Activated CD4-positive, alpha-beta T cell treated with anti-CD3 and anti-CD28 coated beads, Interleukin-10, Interleukin-2, amounts not matched to agents 100 ng/mL and 50 ng/mL, durations not matched to agents 16 hours and 8 hours (primary cell): ENCODE measurements at places on chromosomes 7 and 10.

- DNase-seq, result no peak
Measured at GRCh38 chr7:45589061-45589460, 14.9 kb downstream of the ADCY1 start.

GRCh38 chr10:44032216-44032615 is 352.7 kb downstream of the CXCL12 start:
- DNase-seq, result no peak

- no peak for DNase-seq
Measured at GRCh38 chr7:107179326-107180164, 10.7 kb downstream of the HBP1 start.

GRCh38 chr10:129033340-129033739 is 433.7 kb upstream of the MGMT start:
- DNase-seq, result no peak

GRCh38 chr10:31143331-31143935 is 111.8 kb upstream of the ZNF438 start:
- DNase-seq, result no peak

DNA sequence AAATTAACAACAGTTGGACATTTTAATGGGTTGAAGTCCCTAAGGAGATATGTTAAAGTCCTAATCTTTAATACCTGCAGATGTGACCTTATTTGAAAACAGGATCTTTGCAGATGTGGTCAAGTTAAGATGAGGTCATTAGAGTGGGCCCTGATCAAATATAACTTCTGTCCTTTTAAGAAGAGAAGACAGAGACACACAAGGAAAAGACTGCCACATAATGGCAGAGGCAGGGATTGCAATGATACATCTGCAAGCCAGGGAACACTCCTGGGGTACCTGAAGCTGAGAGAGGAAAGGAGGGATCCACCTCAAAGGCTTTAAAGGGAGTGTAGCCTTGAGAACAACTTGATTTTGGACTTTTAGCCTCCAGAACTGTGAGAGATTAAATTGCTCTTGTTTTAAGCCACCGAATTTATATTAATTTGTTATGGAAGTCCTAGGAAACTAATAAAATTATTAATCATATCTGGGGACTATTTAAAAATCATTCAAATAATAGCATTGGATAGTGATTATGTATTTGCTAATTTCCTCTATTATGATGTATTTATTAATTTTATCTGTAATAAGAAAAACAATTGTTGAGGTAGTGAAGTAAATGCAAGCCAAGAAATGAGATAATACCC is 700.0 kb upstream of the PCDH15 start:
- DNase-seq, result peak; percentile 11

GRCh38 chr10:34697351-34698247 is 117.5 kb downstream of the PARD3 start:
- DNase-seq, result no peak

- no peak for DNase-seq
Measured at GRCh38 chr7:7959979-7960670, 8.5 kb upstream of the GLCCI1 start.

GRCh38 chr7:35256256-35257175 is 2.6 kb upstream of the TBX20 start:
- no peak for DNase-seq

DNA sequence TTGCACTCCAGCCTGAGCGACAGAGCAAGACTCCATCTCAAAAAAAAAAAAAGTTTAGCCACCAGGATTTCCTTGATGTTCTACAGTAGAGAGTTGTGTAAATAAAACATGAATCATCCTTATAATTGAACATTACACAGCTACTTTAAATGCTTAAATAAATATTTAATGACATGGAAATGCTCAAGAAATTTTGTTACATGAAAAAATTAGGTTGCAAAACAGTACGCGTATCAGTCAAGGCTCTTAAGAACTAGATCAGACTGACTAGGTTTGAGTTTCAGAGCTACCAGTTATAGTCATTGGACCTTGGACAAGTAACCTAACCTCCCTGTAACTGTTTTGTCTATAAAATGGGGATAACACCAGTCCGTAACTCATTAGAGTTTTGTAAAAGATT is 38.7 kb upstream of the GSAP start:
- no peak for DNase-seq

- no peak for DNase-seq
Measured at GRCh38 chr7:134679006-134679405, 32.4 kb downstream of the BPGM start.

GRCh38 chr7:2659556-2660358 is 28.0 kb downstream of the TTYH3 start:
- no peak for DNase-seq

- no peak for DNase-seq
Measured at GRCh38 chr10:43376046-43376635, 4.7 kb downstream of the FXYD4 start.

DNA sequence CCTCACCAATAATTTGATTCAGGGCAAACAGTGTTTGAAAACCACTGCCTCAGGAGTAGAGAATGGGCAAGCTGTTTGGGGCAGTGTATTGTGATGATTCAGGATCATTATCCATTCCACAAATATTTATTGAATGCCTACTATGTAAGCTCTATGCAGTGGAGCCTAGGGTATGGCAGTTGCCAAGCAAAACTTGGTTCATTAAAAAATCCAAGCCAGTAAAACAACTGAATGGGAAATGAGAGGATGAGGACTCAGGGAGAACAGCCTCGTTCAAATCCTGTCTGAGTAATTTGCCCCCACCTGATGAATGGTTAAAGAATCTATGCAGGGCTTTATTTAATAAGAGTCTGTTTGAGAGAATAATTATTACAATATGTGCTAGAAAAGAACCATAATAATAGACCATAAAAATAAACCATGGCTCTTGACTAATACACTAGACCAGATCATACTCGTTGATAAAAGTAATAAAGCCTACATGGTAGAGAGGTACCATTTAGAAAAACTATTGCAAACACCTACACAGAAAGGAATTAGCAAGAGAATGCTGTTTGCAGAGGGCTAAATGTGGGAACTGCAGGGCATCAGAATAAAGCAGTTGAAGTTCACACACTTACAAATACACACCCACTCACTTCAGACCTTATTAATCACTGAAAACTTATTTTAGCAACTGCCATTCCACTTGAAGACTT is 71.7 kb downstream of the CREB5 start:
- no peak for DNase-seq

DNA sequence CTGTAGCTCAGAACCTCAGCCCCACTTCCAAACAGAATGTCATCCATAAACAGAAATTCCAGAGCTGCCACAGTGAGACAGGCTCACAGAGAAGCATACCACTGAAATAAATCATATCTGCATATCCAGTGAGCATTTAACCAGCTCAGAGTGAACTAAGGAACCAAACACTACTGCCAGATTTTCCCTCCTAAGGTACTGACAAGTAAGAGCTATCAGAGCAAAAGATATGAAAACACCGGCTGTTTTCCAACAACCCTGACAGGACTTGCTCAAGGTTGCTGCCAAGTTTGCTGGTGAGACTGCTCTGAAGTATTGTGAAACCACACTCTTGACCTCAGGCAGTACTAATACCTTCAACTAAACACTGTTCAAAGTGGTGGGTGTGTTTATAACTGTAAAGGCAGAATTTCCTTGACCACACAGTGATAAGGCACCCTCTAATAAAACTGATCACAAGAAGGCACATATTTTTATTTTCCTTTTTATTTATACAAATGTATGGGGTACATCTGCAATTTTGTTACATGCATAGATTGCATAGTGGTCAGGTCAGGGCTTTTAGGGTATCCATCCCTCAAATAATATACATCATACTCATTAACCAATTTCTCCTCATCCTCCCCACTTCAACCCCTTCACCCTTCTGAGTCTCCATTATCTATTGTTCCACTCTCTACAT is 18.3 kb downstream of the SGMS1 start:
- DNase-seq, result peak; percentile 43

- peak; percentile 41 for DNase-seq
Measured at GRCh38 chr7:104962781-104963180, 51.2 kb upstream of the KMT2E start.

- no peak for DNase-seq
Measured at GRCh38 chr7:83036721-83037380, 125.8 kb downstream of the PCLO start.
